NCI-H774 (cell line): ENCODE measurements at places on chromosomes 16 and 17.

GRCh38 chr17:58280480-58281217, at the start of gene MPO:
MPO (minus strand) TSS chr17:58280935; CDS start chr17:58280758, 177 bp downstream.
- DNase-seq = no peak

GRCh38 chr16:49854796-49855203, 1.1 kb downstream of the ZNF423 start:
- DNase-seq = no peak

- no peak for DNase-seq
Measured at GRCh38 chr17:15031975-15032374, 233.2 kb downstream of the PMP22 start.

GRCh38 chr16:85642762-85643358, 29.7 kb downstream of the GSE1 start:
- no peak for DNase-seq

DNA sequence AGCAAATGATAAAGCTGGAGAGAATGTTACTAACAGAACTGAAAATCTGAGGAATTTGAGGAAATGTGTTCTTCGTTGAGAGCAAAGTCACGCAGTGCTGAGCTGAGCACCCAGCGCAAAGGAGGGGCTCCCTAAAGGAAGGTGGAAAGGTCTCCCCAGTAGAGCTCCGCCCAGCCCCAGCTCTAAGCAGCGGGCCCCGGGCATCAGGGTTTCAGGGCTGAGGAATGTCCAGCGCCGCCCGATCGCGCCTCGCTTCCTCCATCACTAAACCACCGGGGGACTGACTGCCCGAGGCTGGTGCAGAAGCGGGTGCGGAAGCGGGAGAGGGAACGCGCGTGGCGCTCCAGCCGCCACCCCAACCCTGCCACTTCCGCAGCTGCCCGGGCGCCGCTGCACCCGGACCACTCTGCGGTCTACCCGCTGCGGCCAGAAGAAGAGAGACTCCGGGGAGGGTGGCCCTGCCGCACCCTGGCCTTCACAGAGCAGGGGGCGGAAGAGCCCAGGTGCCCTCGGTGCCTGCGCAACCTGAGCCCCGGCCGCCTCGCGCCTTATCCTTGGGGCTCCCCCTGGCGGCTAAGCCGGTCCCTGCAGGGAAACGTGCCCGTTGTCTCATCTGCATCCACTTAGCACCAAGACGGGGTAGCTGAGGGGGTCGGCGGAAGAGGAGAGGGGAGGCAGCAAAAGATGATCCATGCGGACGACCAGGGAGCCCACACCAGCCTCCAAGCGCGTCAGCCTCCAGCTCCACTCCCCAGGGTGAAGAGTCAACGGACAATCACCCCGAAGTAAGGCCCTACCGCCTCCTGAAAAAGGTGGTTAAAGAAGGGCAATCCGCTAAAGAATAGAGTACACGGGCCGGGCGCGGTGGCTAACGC, 12.4 kb upstream of the GUCY2D start:
- peak; percentile 28 for DNase-seq

DNA sequence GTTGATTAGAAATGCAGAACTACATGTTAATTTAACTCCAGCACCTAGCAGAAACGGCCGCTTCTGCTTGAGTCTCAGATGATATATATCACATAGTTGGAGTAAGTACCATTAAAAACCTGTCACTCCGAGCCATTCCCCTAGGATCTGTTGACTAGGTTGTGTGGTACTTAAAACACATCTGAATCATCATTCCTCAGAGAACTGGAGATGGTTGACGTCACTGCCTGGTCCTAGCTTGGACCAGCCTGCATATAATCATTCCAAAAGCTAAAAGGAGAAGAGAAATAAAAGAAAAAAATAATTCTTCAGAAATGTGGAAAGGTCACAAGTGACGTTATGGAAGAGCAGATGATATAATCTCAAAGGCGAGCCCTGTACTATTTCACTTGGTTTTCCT, 31.3 kb upstream of the RASL10B start:
- no peak for DNase-seq

DNA sequence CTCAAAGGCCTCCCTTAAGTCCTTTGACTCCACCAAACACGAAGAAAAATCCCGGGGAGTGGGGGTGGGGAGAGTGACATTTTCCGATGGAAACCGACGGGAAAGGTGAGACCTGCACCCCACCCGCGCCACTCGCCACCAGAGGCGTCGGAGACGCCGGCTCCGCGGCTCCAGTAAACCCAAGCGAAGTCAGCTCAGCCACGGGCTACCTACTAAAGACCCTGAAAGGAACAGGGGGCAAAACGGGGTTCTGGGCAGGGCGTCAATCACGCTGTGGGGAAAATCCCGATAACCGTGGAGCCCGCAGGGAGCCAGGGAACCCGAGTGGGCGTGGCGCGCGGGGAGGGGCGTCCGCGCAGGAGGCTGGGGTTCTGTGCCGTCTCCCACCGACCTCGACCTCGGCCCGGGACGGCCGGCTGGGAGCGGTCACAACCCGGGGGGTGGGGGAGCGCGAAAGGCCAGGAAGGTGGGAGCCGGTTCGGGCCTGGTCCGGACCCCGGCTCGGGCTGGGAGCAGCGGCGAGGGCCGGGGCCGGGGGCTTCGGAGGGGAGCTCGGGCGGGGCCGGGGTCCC, 565 bp downstream of the WDR45B start:
- no peak for DNase-seq

DNA sequence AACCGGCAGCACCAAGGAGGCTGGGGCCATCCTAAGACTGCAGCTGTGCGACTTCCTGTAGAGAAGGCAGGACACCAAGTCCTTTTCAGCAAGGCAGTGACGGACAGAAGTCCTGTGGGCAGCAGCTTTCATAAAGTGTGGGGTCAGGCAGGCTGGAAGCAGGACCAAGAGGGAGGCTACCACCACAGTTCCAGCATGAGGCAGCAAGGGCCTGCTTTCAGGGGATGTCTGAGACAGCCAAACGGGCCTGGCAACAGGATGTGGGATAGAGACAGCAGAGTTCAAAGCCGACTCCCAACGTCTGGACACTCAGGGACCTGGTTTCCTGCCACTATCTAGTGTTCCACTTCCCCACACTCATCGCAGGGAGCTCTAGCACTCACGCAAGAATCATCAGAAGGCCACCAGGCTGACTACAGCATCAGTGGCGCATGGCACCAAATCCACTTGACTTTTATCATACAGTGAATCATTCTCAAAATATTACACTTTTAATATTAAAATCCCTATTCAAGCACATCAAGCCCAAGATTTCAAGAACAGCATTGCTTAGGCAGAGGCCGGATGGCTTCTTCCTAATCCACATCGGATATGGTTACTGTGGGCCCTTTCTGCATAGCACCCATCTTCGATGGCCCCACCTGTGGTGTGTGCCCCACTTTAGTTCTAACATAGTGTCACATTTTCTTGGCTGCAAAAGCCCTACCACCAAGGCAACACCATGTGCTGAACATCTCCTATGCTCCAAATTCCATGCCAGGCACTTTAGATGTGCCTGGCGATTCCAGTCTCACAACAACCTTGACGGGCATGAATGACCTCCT, 5.2 kb downstream of the USP7 start:
- DNase-seq = no peak

DNA sequence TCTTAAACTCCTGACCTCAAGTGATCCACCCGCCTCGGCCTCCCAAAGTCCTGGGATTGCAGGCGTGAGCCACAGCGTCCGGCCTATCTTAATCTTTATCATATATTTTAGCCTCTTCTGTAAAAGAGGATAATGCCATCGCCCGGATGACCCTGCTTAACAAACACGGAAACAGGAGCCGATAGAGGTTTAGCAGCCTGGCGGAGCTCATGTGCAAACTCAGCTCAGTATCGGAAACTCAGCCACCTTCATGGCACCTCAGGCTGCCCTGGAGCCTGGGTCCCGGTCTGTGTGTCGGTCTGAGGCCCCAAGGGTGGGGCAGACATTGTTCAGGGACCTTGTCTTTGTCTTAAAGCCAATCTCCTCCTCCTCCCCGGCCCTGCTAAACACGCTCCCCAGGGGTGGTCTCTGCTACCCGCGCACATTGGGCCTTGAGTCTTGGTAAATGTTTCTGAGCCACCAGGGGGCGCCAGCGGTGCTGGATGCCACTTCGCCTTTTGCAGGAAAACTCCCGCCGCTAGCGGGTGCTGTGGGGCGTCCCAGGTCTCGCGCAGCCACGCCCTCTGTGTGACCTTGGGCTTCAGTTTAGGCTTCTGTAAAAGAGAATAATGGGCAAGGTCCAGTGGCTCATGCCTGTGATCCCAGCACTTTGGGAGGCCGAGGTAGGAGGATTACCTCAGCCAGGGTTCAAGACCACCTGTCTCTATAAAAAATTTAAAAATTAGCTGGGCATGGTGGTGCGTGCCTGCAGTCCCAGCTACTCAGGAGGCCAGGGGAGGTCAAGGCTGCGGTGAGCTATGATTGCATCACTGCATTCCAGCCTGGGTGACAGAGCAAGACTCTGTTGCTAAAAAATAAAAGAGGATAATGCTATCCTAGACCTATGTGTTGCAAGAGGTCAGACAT, 2.7 kb downstream of the CETP start:
- no peak for DNase-seq

DNA sequence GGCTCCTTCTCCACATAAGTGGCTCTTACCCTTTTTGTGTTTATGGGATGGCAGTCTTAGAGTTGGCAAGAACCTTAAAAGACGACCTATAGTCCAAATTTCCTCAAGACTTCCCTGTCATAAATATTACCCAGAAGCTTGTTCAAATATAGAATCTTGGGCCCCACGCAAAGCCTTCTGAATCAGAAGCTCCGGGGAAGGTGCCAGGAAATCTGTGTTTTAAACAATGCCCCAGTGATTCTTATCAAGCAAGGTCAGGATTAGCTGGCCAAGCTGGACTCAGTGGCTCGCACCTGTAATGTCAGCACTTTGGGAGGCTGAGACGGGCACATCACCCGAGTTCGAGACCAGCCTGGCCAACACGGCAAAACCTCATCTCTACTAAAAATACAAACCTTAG, 85.7 kb downstream of the TIMM22 start:
- DNase-seq = no peak

GRCh38 chr17:18976201-18976600, 24.2 kb downstream of the SLC5A10 start:
- no peak for DNase-seq

GRCh38 chr16:21684199-21684598, 20.4 kb downstream of the OTOA start:
- peak; percentile 4 for DNase-seq

GRCh38 chr16:53506254-53506653, 3.2 kb upstream of the AKTIP start:
- DNase-seq = no peak

DNA sequence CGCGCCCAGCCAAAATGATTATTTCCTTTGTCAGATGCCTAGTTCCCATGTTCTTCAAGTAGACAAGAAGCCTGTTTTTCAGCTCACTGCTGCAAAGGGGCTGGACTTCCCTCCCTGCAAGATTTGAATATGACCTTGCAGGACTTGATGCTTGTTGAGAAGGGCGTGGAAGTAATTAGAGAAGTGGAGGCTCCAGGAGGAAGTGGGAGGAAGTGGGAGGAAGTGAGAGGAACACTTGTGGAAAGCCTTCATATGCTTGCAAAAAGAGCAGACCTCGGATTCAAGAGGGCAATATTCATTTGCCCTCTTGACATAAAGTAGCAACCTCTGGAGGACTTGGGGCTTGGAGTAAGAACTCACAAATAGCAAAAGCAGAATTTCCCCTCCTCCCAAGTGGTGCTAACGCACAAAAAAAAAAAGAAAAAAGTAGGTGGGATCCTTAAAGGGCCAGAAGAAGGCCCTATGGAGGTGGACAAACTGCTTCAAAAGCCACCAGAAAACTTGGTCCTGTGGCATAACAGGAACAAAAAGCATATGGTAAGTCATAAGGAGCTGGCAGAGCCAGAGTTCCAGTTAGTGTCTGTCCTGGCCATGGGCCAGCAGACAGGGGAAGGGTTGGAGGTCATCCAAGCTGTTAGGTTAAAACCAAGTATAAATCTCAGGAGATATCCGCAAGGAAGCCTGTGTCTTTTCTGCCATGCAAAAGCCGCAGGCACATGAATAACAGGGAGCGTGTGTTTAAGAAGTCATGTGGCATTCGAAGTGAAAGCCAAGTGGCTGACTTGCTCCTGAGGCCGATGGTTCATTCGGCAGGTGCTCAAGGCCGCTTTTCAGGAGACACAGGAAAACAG, 20.6 kb upstream of the PRKAR1A start:
- DNase-seq = no peak

GRCh38 chr16:454397-454940, 29.0 kb downstream of the RAB11FIP3 start:
- DNase-seq = no peak

- DNase-seq = no peak
Measured at GRCh38 chr16:78390508-78391324, 291.3 kb downstream of the WWOX start.

DNA sequence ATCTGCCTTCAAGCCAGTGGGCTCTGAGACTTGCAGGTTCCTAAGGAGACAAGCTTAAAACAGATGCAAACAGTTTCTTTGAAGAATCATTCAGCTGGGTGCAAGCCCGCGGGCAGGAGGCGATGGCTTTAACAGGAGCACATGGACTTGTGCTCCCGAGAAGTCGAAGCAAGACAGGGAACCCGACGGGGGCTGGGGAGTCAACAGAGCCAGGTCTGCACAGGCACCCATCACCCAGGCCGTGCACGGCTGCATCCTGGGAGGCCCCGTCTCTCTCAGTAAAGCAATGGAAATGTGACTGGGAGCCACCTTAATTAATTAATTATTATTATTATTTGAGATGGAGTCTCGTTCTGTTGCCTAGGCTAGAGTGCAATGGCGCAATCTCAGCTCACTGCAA, 333 bp upstream of the PTX4 start:
- DNase-seq = no peak

DNA sequence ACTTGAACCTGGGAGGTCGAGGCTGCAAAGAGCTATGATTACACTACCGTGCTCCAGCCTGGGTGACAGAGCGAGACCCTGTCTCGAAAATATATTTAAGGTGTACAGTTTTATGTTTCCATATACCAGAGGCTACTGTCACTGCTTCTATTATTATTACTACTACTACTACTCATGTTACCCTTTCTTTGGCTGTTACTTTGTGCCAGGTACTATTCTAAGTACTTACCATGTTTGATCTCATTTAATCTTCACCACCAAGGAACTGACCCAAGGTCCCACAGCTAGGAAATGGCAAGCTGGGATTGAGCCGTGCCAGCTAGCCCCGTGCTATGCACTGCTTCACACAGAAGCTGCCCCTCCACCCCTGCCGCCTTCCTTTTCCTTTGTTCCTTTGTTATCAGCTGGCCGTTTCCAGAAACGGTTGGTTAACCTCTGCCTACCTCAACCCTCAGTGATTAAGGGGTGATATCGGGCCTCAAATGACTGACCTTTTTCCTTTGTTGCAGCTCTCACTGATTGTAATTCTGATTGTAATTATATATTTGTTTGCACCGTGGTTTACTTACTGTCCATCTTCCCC, 78.4 kb downstream of the ABCC1 start:
- no peak for DNase-seq

GRCh38 chr16:22386976-22387375, 12.6 kb upstream of the CDR2 start:
- no peak for DNase-seq
